ENCODE measurements at places on chromosomes 2 and 18.

DNA sequence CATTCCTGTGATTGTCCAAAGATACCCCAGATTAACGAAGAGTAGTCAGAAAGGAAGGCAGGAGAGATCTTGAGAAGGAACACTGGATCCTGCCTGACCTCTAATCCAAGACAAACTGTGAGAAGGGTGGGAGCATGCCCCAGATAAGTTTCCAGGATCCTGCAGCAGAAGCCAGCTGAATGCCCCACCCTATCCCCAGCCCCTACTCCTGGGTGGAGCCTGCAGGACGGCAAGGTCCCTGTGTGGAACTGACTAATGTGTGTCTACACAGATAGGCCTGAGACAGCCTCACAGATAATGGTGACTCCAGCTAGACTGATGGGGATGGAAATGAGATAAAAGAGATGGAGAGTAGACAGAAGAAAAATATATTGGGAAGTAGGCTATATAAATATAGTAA lies 174.3 kb downstream of the PDE1A start:
- no peak for DNase-seq

GRCh38 chr18:70149616-70150301 lies 55.7 kb downstream of the RTTN start:
- DNase-seq = no peak

- no peak for DNase-seq
Measured at GRCh38 chr2:15498554-15498953, 62.6 kb downstream of the NBAS start.

DNA sequence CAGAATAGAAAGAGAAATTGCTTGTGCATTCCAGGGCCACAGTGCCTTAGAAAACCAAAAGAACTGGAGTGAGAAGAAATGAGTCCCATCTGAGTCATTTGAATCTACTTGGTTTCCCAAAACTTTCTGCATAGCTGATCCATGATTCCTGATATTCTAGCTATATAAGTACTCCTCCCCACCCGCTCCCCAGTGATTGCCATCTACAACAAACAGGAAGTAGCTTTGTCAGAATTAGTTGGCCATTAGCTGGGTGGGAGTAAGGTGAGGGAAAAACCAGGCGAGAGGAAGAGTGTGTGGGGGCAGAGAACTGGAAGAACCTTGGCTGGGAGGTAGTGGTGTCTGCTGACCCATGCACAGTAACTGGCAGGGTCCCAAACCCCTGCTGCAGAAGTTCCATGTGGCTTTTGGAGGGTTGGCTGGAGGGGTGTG lies 122.1 kb downstream of the ACAA2 start:
- DNase-seq = no peak

DNA sequence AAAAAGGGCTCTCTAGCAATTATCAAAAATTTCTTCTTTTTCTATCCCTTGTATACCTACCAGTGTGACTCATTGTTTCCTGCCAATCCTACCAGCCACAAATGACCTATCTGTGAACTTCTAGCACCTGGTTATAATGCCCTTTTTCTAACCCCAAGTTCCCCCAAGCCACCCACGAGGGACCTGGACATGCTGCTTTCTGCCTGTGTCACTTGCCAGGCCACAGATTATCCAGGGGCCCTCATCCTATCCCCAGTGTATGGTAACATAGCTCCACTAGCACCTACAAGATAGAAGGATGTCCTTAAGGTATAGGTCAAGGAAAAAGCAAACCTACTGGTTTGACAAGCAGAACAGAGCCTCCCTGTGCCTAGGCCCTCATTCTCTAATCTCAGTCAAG lies 26.8 kb downstream of the AAK1 start:
- peak; percentile 16 for DNase-seq
